Stimulated activated CD8-positive, alpha-beta memory T cell treated with anti-CD3 and anti-CD28 coated beads, Interleukin-2, amount 100 ng/mL, for 1 hour (primary cell): ENCODE measurements at places on chromosomes 5 and 9.

GRCh38 chr5:77316871-77317661, 106.6 kb downstream of the PDE8B start:
- no peak for DNase-seq

DNA sequence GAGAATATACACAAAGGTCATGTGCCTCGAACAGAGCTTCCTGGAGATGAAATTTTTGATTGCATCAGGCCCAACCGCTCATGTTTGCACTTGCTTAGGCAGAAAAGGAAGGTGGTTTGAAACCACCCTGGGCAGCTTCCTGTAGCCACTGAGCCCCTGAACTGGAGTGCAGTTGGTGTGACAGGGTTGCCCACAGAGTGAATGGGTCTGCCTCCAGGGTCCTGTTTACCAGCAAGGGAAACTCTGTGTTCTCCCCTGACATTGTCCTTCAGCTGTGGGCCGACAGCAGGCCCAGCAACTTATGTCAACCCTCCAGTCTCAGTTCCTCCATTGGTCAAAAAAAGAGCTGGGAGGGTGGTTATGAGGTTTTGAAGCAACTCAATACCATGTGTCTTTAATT, 289.6 kb downstream of the KIF4B start:
- no peak for DNase-seq

DNA sequence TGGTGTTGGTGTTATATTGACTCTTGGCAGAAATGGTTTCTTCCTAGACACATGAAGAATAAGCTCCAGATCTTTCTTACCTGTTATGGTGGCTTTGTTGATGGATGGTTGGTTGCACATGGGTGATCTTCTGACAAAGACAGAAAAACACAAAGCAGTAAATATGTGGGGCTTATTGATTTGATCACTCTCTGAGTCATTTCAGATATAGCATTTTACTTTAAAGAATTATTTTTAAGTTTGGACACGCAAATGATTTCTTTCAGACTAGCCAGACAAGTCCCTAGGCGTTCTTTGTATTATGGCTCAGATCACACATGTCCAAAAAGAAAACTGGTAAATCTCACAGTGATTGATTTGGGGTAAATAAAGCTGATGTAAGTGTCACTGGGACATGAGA, 597.6 kb downstream of the RAB3C start:
- DNase-seq = no peak

GRCh38 chr9:112315331-112316257, 17.8 kb downstream of the PTBP3 start:
- no peak for DNase-seq

- no peak for DNase-seq
Measured at GRCh38 chr5:150862070-150862469, 15.7 kb downstream of the IRGM start.
